ENCODE measurements at places on chromosomes 1 and 21.
A peak's percentile ranks its signal among the peaks of the same experiment; 100 is the strongest.

- DNase-seq = no peak
Observed at GRCh38 chr1:56933606-56934005, 32.2 kb downstream of the C8B start.

GRCh38 chr1:172758259-172758658 lies 99.4 kb downstream of the FASLG start:
- DNase-seq = no peak

GRCh38 chr1:203304391-203304918 lies 864 bp upstream of the BTG2 start:
- DNase-seq = no peak

DNA sequence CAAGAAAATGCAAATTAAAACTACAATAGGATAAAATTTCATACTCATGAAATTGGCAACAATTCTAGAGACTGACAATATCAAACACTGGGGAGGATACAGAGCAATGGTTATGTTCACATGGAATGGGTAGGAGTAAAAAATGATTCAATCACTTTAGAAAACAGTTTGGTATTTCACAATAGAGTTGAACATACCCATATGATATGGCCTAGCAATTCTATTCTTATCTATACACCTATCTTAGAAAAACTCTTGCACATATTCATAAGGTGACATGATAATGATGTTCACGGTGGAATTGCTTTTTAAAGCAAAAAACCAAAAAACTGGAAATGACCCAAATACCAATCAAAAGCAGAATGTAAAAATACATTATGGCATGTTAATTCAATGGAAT lies 28.7 kb downstream of the PHC2 start:
- no peak for DNase-seq

DNA sequence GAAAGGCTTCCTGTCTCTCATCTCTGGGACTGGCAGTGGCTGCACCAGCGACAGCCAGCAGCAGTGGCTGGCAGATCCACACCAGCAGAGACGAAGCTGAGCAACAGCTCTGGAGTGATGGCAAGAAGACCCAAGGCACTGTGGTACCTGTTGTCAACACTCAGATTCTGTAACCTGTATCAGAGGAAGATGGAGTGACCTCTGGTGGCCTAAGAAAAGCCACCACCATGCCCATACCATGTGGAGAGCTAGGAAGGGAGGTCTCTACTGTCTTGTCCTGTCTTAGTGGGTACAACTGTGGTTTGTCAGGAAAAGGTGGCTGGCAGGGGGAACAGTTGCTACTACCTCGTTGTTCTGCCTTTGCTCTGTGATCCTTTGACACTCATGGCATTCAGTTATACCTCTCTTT lies 22.5 kb upstream of the RHBDL2 start:
- peak; percentile 13 for DNase-seq

- no peak for DNase-seq
Observed at GRCh38 chr1:207497941-207498340, 2.0 kb downstream of the CR1 start.

GRCh38 chr1:116331523-116331922 lies 41.5 kb upstream of the ATP1A1 start:
- no peak for DNase-seq

- no peak for DNase-seq
Observed at GRCh38 chr1:182304627-182305026, 87.0 kb downstream of the GLUL start.

DNA sequence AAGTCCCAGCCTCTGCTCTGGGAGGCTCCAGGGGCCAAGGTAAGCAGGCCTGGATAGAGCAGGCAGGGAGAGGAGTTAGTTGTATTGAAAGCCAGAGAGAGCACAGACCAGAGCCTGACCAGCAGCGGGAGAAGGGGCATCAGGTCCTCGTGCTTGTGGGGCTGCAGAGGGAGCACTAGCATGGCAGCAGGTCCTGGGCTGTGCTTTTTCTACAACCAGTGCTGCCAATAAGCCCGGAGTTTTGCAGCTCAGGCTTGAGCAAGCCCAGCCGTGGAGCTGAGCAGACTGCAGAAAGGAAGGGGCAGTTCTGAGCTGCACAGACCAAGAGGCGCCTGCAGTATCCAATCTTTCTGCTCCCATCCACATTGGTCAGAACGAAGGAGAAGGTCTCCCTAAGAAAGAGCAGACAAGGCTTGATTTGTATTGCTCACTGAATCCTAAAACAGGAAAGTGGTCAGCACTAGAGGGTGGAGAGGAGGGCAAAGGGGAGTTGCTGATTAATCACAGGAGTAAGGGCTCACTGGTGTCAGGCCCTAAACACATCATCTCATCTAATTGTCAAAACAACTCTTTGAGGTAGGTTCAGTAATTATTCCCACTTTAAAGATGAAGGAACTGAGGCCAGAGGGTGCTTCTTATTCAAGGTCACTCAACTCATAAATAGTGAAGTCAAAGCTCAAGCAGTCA lies 2.7 kb downstream of the DENND2D start:
- DNase-seq = peak; percentile 43

DNA sequence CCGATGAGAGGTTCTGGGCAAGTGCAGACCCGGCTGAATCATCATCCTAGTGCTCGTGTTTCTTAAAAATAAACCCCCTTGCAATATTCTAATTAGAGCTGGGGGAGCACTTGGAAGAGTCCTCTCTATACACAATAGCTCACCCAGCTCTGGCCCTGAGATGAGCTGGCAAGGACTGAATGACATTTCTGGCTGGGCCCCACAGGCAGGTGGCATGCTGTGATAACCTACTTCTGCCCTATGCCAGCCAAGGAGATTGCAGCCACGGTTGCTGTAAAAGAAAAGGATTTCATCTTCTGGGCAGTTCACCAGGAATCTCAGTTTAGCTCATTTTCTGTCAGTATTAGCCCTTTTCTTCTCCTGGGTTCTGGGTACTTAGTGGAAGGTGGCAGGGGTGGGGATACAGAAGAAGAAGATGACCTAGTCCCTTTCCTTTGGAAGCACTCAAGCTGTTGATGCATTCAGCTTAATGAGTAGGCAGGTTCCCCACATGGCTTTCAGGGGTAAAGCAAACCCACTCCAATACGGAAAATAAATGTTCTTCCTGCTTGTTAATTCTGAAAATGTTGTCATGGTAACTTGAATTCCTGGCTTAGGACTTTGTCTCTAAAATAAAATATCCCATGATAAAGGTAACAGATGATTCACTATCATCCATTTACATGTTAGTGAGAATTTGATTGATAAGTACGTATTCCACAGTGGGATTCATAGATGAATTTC lies 32.2 kb downstream of the VASH2 start:
- no peak for DNase-seq

GRCh38 chr1:221032637-221033280 lies 153.5 kb downstream of the HLX start:
- DNase-seq = no peak

GRCh38 chr1:235932090-235932510 lies 65.4 kb upstream of the LYST start:
- DNase-seq = no peak

- no peak for DNase-seq
Observed at GRCh38 chr1:19322481-19322880, 10.4 kb downstream of the SLC66A1 start.

GRCh38 chr1:25474439-25475047 lies 43.8 kb downstream of the MACO1 start:
- DNase-seq = no peak

GRCh38 chr1:231016966-231017365 lies 23.1 kb downstream of the FAM89A start:
- no peak for DNase-seq

- DNase-seq = no peak
Observed at GRCh38 chr1:225949041-225949440, 8.0 kb upstream of the LEFTY2 start.

DNA sequence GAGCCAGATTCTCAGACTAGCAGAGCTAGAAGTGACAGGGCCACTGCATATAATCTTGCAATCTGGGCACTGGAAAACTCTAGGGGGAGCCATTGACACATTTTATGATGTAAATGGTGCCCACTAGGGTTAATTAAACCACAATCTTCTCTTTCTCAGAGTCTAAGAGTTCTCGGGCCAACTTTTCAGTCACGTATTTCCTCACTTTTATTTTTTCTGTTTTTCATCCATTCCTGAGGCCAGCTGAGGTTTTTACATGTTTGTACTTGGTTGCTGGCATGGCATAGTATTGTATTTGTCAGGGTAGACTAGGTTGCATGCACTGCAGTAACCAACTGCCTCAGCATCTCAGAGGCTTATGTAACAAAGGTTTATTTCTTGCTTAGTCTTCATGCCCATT lies 138.2 kb downstream of the ZNF326 start:
- peak; percentile 31 for DNase-seq

GRCh38 chr1:35656863-35657232 lies 15.5 kb upstream of the PSMB2 start:
- DNase-seq = no peak

- no peak for DNase-seq
Observed at GRCh38 chr1:61081144-61081685, 1.1 kb upstream of the NFIA start.

All from A549 (cell line).